ENCODE measurements at places on chromosomes 12 and 14.

DNA sequence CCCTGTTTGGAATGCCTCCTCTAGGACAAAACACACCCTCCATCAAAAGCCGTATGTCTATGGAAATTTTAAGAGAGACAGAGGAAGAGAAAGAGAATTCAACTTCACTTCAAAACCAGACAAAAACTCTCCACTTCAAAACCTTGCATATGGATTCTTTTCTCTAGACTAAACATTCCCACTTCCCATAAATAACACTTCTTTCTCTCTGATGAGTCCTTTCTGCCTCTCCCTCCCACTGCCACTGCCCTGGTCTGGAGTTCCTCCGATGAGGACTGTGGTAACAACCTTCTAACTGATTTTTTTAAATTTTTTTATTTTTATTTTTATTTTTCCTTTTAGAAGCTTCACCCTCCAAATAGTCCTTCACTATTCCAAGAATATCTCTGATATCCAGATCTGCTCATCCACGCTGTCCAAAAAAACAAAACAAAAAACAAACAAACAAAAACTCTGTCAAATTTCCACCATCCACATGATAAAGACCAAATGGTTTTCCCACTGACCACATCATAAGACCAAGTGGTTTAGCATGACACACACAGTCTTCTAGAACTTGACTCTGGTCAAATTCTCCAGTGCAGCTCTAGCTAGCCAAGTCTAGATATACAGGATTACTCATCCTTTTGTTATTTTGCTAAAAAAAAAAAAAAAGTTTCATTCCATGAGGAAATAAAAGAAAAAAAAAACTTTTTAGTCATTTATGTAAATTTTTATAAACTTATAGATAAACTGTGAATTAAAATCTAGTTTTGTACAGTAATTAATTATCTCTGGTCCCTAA lies 256.0 kb downstream of the PPFIA2 start:
- peak; percentile 81 for DNase-seq

- no peak for DNase-seq
These were observed 759.8 kb upstream of the MDGA2 start for GRCh38 chr14:48435221-48435620.

GRCh38 chr14:92026548-92027190 lies 13.2 kb downstream of the TRIP11 start:
- DNase-seq: no peak

DNA sequence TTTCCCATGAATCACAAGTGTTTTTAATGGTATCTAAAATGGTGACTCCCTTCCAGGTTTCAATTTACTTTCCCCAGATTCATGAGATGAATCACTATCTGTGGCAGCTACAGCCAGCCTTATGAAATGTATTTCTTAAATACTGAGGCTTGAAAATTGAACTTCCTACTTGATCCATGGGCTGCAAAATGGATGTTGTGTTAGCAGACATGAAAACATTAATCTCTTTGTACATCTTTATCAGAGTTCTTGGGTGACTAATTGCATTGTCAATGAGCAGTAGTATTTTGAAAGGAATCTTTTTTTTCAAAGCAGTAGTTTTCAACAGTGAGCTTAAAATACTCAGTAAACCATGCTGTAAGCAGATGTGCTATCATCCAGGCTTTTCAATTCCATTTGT lies 250.8 kb downstream of the SLC6A15 start:
- peak; percentile 55 for DNase-seq

DNA sequence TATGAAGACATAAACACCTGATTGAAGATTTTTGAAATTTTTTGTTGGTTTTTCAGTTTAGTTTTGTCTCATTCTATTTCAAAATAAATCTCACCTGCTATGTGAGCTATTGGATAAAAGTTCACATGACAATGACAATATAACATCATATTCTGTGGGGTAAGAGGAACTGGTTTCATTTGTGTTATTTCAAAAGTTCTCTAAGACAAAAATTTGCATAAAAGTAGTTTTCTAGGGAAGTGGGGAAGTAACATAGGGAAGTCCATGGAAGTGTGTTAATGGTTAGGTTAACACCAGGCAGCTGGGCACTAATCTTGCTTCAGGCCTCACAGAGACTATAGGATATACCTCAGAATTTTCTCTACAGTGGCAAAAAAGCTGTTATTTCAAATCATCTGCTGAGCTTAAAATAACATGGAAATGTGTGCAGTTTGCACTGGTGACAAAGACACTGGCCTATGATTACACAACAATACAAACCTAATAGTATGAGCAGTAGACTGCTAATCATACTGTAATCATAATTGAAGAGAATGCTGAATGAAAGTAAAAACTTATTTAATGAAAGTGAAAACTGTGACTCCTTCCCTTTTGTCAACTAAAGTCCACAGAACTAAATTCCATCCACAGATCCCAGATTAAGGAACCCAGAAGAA lies 710.6 kb upstream of the TMEM132C start:
- DNase-seq: no peak

DNA sequence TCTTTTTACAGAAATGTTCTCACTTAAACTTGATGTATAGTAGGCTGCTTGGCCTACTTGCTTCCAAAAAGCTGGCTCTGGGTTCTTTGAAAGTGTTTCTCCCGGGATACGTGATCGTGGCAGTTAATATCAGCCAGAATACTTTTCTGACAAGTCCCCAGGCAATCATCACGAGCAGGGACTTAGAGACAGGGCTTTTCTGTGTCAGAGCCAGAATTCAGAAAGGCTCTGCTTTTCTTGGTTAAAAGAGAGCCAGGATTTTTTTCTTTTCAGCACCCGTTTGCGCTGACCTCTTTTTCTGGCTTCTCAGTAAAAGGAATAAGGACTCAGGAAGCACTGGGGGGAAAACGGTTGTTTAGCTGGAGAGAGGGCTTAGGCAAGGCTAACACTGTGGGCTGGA lies 57.8 kb upstream of the ARHGAP5 start:
- no peak for DNase-seq

GRCh38 chr12:9925705-9926393 lies 6.3 kb downstream of the CLEC2A start:
- peak; percentile 17 for DNase-seq

- peak; percentile 76 for DNase-seq
These were observed 1.1 kb downstream of the CCDC91 start for GRCh38 chr12:28191051-28192048.

DNA sequence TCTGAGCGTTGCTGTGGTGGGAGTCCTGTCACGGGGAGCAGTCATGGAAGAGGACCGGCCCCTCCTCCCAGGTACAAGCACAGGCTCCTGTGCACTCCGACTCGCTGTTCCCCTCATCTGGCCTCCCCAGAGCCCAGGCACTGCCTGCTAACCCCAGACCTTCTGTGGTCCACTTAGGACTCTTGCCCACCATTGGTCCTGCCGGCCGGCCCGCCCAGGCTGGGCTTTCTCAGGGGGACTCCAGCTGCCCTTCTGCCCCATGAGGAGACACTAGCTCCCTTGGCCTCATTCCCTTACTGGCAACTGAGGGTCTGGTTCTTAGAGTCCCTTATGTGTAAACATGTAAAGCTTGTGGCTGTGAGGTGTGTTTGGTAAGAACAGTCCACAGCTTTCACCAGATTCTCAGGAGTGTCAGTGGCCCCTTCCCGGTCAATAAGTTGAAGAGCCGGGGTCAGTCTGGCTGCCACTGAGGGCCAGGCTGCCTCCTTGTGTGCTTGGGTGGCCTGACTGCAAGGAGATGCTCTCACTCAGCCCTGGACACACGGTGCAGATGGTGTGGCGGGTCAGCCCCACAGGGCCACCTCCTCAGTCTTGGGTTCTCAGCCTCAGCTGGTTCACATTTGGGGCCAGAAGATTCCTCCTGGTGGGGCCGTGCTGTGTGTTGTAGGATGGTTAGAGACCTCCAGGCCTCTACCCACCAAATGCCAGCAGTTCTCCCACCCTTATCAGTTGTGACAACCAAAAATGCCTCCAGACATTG lies 43.6 kb downstream of the DDX51 start:
- no peak for DNase-seq

DNA sequence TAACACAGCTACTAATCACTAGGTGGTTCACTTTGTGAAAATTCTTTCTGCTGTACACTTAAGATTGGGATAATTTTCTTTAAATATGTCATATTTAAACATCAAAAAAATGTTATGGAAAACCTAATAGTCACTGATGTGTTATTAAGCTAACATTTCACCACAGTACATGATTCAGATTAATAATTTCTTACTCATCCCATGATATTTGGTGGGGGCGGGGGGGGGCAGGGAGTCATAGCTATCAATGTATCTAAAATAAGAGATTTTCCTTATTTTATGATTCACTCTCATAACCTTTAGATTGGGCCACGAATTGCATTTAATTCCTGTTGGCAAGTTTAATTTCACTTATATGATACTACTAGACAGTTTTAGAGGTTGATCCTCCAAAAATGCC lies 88.8 kb downstream of the KCNH5 start:
- no peak for DNase-seq

GRCh38 chr14:101788016-101788635 lies 26.6 kb downstream of the PPP2R5C start:
- DNase-seq: no peak

DNA sequence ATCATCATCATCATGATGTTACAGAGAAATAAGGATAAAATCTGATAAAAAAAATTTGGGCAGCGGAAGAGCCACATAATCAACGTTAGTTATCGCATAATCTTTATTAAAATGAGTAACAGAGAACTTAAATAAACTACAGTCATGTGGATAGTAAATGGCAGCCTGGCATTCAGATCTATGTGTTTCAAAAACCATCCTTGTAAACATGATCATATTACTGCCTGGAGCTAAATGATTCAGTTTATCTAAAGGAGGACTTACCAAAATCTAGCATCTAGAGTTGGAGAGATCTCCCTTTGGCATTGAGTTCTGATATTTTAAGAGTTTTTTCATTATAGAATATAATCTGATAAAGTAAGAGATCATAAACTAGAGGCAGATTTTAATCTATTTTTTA lies 200.1 kb upstream of the MGAT4C start:
- DNase-seq: no peak

DNA sequence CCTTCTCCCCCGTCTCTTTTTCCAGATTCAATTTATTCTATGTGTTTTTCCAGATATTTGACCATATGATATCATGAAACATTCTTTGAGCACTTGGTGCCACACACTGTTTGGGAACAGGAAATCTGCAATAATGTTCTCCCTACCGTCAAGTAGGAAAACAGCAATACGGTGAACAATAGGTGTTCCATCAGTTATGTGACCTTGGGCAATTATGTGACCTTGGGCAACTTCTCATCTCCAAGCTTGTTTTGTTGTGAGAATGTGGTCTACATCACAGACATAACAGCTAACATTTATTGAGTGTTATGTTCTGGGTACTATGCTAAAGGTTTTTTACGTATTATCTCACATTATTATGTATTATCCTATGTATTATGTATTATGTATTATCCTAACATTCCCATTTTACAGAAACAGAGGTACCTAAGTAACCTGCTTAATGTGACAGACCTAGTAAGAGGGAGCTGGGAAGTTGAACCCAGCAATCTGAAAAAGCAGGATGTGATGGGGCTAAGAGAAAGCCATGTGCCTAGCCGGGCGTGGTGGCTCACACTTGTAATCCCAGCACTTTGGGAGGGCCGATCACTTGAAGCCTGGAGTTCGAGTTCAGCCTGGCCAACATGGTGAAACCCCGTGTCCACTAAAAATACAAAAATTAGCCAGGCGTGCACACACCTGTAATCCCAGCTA lies 1.2 kb upstream of the NEK9 start:
- no peak for DNase-seq

- no peak for DNase-seq
These were observed 29.2 kb downstream of the ERG28 start for GRCh38 chr14:75631453-75631831.

DNA sequence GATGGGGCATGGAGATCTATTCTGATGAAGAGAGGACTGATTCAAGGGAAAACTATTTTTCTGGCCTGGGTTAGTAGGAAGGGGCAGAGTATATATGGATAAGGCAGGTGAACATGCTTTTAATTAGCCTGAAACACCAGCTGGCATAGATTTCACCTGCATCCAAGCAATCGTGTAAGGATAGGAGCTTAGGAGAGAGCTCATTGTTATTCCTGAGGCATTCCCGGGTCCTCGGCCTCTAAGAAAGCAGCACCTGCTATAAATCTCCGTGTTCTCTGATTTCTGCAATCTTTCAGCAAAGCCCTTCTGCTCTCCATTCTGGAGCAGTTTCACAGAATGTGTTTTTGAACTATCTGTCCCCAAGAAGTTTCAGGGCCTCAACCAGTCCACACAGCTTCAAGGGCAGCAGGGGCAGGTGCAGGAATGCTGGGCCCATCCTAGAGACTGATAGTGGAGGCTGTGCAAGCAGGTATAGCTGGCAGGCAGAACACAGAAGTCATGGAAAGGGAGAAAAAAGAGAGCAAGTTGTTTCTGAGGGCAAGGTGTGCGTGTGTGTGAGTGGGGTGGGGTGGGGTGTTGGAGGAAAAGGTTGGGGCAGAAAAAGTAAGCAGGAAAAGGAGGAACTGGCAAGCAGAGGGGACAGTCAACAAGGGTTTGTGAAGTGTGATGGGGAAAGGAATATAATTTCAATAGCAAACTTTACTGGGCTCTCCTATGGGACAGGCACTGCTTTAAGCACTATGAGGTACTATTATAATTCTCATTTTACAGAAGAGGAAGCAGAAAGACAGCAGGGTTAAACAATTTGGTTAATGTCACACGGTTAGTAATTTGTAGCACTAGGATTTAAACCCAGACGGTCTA lies 203.7 kb upstream of the SSTR1 start:
- DNase-seq: no peak

DNA sequence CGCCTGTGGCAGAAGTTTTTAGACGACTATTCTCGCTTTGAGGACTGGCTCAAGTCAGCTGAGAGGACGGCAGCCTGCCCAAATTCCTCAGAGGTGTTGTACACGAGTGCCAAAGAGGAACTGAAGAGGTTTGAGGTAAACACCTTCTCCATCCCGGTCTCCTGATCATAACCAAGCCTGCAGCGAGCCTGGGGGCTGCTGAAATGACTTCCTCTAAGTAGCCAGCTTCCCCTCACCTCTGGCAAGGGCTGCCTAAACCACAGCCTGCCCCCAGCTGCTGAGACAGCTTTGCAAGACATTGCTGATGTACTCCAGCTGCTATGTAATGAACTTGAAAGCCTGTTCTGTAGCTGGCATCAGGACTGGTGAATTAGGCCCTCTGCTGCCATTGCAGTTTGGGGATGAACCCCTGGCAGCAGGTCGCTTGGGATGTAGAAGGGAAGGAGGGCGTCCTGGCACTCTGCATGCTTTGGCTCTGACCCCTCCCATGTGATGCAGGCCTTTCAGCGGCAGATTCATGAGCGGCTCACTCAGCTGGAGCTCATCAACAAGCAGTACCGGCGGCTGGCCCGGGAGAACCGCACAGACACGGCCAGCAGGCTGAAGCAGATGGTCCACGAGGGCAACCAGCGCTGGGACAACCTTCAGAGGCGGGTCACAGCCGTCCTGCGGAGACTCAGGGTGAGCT lies 84.6 kb downstream of the ESR2 start:
- no peak for DNase-seq

Measured in HT1080 (cell line).